ENCODE measurements at places on chromosomes 7 and 10.

- DNase-seq: no peak
These were observed 1.8 kb downstream of the RP9 start for GRCh38 chr7:33107136-33108066.

DNA sequence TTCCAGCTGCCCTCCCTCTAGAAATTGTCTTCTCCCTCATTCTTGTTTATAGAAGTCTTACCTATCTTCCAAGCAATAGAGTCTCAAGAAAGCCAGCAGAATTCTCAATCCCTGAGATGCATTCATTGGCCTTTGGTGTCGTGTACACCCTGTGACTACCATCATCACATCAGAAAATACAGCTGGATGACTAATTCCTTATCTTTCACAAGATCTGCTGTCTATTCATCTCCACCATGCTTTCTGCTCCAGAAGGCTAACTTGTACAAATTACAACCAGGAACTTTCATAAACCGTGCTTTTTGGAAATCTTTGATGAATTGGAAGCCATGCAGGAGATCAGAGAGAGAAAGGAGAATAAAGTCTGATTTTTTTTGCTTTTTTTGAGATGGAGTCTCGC, 1062.9 kb upstream of the GHITM start:
- no peak for DNase-seq

- no peak for DNase-seq
These were observed 2.6 kb upstream of the ZNF503 start for GRCh38 chr10:75403939-75404814.

DNA sequence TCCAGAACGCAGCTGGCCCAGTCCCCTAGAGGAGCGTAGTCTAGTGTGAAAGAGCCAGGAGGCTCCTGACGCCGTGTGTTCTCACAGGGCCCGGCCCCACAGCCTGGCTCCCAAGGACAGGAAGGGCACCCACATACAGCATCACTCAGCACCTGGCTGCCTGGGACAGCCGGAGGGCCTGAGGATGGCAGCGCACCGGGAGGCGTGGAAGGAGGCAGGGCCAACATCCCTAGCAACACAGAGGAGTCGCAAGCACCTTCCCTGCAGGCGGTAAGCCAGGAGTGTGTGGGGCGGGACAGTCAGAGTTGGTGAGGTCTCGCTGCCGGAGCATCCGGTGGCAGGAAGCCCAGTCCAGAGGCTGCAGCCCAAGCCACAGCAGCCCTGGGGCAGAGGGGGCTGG, 125.8 kb downstream of the MAD1L1 start:
- no peak for DNase-seq

GRCh38 chr7:29343399-29343798, 148.8 kb downstream of the CHN2 start:
- no peak for DNase-seq

GRCh38 chr7:133549633-133550032, 296.8 kb downstream of the EXOC4 start:
- no peak for DNase-seq

DNA sequence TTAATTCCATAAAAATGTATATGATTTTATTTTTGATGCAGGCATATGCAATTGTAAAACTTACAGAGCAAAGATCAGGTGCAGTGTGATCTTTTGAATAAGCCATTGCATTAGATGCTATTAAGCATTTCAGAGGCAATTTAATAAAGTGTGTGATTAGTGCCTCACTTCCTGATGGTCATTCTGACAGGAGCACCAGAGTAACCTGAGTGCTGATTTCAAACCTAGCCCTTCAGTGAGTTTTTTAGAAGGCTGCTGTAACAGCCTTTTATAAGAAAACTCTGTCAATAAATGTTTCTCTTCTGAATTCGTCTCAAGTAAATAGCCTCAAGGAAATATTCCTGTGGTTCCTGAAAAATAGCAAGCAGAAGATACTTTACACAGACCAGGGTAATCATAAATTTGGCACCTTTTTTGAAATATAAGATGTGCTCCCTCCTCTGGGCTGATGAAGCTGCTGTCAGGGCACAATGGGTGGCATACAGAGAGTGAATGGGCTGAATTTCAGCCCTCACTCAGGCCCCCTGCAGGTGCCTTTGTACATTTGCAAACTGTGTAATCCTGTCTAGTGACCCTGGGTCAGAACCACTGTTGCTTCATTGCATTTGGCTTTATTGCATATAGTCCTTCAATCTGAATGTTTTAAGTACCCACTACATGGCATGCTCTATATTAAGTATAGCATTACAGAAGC, 193.7 kb upstream of the CSTF2T start:
- DNase-seq: no peak

DNA sequence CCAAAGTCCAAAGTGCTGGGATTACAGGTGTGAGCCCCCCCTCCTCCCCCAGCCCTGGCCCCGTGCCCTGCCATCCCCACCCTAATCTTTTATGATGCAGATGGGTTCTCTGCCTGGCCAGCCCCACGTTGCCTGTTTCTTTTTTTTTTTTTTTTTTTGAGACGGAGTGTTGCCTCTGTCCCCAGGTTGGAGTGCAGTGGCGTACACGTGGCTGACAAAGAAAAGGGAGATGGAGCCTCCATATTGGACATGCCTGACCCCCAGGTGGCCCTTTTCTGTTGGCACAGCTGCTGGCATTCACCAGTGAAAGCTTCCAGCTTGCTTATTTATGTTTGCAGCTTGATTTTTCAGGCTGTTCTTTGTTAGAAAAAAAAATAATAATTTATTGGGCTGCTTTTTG, 235.3 kb downstream of the CCDC3 start:
- no peak for DNase-seq

GRCh38 chr10:86968994-86969355, 693 bp downstream of the ADIRF start:
- no peak for DNase-seq

DNA sequence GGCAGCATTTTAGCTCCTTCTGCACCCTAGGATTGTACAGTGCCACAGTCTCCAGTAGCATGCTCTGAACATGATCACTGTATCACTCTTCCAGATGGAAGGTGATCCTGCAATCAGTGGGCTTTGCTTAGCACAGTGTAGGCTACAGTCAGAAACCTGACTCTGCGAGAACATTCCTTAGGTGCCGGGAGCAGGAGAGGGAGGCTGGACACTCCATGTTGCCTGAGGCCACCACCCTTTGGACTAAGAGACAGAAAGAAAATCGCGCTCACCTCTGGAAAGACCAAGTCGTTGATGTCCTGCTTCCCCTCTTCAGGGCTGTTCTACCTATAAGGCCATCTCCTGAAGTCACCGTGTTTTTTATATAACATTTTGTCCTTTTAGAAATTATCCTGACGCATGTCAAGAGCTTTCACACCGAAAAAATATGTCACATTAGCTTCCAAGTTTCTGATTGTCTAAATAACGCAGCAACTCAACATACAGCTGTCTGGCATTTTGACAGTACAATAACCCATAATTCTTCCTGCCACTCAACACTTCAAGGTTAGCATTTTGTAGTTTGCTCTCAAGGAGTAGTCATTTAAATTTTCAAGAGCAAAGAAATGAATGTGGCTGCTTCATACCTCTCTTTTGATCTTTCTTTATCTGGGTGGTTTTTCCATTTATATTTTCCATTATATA, 563.1 kb downstream of the LRMDA start:
- no peak for DNase-seq

- no peak for DNase-seq
These were observed 222.1 kb downstream of the GLI3 start for GRCh38 chr7:42014625-42015618.

Measured in T1000 (cell line).